ENCODE measurements at places on chromosomes 3 and 15.

DNA sequence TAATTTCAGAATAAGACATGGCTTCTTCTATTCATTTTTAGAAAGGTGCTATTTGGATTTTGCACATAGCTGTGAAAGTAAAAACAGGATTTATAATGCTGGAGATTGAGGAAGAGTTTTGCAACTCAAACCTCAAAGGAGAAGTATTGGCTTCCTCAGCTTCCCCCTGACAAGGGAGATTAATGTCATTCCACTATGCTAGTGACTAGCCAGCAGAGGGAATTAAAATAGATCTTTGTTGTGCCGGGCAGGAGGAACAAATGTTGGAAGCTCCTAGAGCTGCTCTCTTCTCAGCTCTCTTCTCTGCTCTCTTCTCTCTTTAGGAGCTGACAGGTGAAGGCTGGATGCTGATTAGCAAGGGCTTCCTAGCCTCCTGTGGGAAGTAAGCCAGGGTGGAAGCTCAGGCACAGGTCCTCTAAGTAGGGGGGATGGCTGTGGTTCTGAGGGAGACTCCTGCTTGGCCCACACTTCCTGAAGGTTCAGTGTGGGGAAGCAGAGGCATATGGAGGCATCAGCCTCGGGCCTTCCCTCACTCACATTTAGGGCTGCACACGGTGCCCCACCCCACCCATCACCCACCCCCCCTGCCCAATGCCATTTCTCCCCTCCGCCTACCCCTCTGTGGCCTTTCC lies 29.6 kb downstream of the CX3CR1 start:
- no peak for DNase-seq

DNA sequence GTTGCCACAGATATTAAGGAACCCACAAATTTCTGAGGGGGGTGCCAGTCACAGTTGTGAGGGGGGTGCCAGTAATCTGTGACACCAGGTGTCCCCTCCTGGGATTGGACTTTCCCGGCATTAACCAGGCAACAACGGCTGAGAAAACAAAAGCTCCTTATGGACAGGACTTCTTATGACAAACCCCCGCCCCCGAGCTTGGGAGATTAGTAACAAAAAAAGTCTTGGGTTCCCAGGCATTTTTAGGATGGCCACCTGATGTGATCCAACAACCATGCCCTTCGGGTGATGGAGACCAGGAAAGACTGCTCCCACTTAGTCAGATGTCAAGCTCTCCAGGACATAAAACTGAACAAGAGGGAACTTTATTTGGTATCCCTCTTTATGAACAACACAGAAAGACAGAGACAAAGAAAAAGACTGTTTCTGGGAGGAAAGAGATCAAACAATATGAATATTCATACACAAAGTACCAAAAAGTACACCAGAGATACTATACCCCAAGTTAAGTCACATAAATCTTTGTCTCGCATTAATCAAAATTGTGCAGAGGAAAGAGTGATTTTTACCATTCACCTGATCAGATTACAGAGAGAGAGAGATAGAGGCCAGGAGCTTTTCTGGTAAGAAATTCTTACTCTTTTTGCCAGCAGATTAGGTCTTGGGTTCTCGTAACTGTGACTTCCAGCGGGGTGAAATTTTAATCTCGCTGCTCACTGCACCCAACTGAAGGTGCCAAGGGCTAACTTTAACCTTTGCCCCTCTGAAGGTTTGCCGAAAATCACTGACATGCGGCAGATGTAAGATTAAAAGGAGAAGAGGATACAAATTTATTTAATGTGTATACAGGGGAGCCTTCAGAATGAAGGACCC lies 61.6 kb downstream of the OSTN start:
- no peak for DNase-seq

DNA sequence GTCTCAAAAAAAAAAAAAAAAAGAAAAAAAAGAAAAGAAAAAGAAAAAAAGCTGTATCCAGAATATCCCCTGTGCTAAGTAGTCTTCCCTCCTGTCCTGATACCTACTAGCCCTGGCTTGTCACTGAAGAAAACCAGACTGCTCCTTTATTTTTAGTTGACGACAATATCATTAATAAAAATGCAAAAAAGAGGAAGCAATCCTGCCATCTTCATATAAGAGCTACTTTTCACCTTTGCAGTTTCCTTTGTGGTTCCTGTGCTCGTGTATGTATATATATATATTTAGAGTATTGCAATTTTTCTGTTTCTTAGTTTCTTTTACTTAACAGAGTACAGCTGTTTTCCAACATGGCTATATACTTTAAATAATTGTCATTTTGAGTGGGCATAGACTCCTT lies 13.6 kb downstream of the C3orf20 start:
- DNase-seq = no peak

DNA sequence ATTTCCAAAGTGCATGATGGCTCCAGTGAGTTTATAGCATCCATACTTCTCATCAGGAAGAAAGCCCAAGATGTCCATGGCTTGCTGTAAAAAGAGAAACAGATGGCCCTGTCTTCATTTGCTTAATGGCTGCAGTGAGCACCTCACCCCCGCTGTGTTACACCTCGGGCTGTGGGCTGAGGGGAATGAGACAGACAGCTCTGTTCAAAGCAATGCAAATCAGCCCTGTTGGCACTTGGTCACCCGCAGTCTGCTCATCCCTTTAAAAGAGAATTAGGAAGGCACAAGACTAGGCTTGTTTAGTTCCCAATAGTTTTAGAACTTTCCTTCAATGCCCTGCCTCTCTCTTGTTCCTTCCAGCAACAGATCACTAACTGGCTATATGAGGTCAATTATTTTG lies 25.2 kb downstream of the MYH15 start:
- no peak for DNase-seq

DNA sequence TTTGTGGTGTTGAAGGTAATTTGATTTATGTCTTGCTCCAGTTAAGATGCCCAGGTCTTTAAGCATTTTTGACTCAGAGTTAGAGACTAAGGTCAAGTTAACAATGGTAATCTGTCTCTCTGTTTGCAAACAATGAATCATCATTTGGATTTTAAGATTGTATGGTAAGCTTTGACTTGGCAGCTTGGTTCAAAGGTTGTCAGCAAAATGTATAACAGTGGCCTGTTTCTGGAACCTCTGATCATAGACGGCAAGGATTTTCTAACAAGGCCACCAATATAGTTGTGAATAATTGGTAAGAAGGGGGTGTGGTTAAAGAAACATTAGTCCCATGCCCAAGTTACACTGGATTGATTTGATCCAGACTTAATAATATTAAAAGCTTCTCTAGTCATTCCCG lies 775.2 kb upstream of the GOLIM4 start:
- no peak for DNase-seq

- DNase-seq = no peak
Measured at GRCh38 chr15:99763827-99764226, 30.6 kb upstream of the LYSMD4 start.

- no peak for DNase-seq
Measured at GRCh38 chr3:160810362-160811236, 54.6 kb downstream of the PPM1L start.

- no peak for DNase-seq
Measured at GRCh38 chr15:92502336-92502735, 108.7 kb downstream of the ST8SIA2 start.

GRCh38 chr3:18660059-18660458 lies 234.9 kb upstream of the SATB1 start:
- no peak for DNase-seq

GRCh38 chr3:4533489-4534443 lies 40.6 kb downstream of the ITPR1 start:
- DNase-seq = peak; percentile 2

DNA sequence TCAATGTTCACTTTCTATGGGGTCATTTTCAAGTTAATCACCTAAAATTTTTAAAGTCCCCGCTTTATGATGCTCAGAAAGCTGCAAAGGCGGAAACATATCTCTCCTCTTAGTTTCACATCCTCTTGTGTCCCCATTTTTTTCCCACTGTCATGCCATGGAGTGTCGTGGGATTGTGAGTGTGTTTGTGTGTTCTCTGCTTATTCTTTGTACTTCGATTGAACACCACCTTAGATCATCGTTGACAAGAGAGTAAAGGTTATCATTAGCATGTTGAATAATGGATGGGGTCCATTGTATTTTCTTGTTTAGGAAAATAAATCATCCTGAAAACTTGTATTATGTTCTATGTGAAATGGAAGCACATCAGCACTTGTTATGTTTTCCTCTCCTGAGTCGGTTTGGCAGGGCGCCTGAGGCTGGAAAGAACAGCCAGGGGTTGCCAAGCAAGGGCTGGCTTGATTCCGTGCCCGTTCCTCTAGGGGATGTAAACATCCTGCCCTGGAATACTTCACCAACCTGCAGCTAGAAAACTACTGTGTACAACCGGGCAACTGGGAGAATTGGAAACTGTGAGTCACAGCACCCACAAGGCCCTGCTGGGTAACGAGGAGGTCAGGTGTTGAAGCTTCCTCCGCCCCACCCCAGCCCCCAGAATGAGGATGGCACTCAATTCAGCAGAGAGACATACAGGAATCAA lies 67.2 kb downstream of the EIF4E3 start:
- peak; percentile 11 for DNase-seq

- no peak for DNase-seq
Measured at GRCh38 chr15:75693501-75694240, 19.0 kb downstream of the CSPG4 start.

GRCh38 chr3:151402349-151402748 lies 17.8 kb upstream of the P2RY12 start:
- no peak for DNase-seq

GRCh38 chr3:159266779-159267178 lies 464.9 kb downstream of the MFSD1 start:
- no peak for DNase-seq

DNA sequence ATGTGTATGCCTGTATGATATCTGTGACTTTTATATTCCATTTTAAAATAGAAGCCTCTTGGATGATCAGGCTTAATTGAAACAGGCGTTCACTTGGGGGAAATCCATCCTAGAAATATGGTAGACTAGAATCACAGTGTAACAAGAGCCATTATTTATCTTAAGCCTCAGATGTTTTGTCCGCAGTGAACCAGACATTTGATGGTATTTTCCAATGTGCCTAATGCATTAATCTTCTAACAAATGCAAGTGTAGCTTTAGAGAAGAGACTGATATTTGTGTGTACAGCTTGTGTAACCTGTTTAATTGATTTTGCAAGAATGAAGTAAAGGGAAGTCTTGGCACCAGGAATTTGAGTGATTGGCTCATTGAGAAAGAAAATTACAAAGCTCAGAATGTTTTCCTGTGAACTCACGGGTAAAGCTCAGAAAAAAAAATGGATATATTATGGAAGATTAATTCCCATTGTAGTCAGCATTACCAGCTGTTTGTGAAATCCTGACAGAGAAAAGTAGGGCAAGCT lies 155.7 kb downstream of the SV2B start:
- no peak for DNase-seq

DNA sequence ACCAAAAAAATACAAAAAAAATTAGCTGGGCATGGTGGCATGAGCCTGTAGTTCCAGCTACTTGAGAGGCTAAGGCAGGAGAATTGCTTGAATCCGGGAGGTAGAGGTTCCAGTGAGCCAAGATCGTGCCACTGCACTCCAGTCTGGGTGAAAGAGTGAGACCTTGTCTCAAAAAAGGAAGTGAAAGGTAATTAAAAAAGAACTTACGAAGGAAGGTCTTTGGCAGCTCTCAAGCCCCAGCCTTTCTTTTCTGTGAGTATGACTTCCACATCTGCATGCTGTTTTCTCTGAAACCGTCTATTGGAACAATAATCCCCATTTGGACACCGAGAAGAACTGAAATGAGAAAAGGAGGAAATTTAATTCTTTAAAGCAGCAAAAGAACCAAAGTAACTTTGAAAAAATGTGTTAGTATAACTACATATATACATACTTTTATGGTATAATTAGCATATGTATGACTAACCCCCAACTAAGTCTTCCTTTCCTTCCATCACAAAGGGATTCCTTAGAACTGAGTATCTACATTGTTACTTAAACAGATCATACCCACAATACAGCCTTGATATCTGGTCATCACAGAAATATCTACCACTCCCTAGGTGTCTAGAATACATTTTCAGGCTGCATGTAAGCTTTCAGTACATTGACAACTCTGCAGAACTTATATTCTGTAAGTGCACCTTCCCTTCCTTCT lies 50.1 kb downstream of the SETD2 start:
- DNase-seq = no peak

DNA sequence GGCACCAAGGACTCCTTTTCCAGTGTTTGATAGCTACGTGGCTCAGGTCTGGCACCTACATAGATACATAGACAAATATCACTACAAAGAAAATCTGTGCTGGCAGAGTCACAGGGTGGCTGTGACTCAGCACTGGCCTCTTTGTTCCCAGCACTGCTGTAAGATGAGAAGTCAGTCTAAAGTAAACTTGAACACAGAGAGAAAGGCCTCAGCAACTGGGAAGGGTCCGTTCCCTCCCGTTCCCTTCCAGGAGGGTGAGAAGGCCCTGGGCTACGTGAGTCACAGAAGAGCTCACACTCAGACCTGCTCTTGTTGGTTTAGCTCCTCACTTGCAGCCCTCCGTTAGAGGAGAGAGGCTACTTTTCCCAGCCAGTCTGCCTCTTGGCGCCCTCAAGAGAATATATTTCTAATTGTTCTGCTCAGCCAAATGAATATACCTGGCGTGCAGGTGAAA lies 23.1 kb downstream of the ANXA2 start:
- no peak for DNase-seq

DNA sequence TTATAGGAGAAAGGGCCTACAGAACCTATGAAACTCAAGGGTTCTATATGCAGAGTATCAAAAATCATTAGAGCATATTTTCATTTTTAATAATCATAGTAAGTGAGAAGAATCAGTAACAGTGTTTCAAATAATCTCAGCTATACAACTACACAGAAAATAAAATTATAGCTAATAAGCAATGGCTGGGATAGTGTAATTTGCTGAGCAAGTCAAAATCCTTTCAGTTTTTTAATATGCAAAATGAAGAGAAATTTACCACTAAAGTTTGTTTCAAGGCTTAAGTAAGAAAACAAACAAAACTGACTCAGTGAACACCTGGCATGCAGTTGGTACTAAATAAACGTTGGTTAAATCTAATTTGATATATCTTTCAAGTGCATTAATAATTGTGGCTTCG lies 66.2 kb downstream of the EFL1 start:
- no peak for DNase-seq

GRCh38 chr15:80904998-80905397 lies 84.6 kb downstream of the MESD start:
- DNase-seq = no peak

DNA sequence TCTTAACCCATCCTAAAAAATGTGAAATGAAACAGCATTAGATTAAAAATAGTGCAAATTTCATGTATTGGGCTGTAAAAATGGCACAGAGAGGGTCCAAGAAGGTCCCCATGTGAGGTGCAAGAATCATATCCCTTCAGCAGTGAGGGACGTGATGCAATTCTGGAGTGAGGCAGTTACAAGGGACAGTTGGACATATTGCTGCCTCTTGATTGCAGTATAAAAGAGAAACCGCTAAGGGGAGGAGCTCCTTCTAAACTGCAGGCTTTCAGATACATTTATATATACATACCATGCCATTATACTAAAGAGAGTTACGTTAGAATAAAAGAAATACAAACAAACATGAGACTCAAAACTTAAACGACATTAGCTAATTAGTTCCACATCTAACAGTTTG lies 304.2 kb upstream of the CTNNB1 start:
- DNase-seq = no peak

GRCh38 chr3:29099296-29099695 lies 181.6 kb upstream of the RBMS3 start:
- no peak for DNase-seq

GRCh38 chr3:72092778-72093177 lies 307.8 kb upstream of the PROK2 start:
- no peak for DNase-seq

Measured in amygdala (tissue), 56 donors.